ENCODE measurements at places on chromosomes 16 and 17. TPM values are rescaled to one million over a fixed set of nuclear protein-coding genes. Genes with fewer than 3 reads are reported as not detected.
A peak's percentile ranks its signal among the peaks of the same experiment; 100 is the strongest.

FGF11 gene
- total RNA-seq: 1.2 TPM

DNA sequence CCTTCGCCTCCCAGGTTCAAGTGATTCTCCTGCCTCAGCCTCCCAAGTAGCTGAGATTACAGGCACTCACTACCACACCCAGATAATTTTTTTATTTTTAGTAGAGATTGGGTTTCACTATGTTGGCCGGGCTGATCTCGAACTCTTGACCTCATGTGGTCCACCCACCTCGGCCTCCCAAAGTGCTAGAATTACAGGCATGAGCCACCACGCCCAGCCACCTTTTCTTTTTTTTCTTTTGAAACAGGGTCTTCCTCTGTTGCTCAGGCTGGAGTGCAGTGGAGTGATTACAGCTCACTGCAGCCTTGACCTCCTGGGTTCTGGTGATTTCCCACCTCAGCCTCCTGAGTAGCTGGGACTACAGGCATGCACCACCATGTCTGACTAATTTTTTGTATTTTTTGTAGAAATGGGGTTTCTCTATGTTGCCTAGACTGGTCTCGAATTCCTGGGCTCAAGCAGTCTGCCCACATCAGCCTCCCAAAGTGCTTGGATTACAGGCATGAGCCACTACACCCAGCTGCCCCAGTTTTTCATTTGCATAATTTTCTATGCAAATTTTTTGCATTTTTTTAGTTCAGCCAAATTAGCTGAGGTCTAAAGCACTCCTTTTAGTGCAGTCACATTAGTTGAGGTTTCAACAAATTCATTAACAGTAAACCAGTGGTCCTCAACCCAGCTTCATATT is 11.3 kb downstream of the WWP2 start:
- H3K27me3 ChIP-seq: no peaks in the 10 kb centered on the region
- no peaks in the 10 kb centered on the region for H3K4me1 ChIP-seq
- H3K4me3 ChIP-seq: no peak overlapping the region
- no peaks in the 10 kb centered on the region for H3K36me3 ChIP-seq

DNA sequence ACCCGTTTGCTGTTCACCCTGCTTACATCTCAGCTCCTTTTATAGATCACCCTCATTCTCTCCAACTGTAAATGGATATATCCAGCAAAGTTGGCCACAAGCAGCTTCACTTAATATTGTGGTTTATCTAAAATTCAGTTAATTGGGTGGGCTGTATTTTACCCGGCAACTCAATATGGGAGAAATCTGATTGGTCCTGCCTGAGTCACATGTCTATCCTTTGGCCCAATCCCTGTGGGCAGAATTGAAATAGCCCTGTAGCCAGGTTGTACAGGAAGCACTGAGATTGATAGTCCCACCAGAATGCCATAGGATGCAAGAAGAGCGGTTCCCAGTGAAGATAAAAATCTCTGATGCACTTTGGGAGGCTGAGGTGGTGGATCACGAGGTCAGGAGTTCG is 73.2 kb downstream of the AIPL1 start:
- no peak overlapping the region for H3K27ac ChIP-seq
- no peak for DNase-seq

DDX42 gene
- 71.0 TPM for total RNA-seq

GRCh38 chr16:54194334-54194743 is 92.2 kb downstream of the IRX3 start:
- peaks cover 7% of the 10 kb centered on the region for H3K4me1 ChIP-seq
- peak; percentile 76 for DNase-seq
- H3K27ac ChIP-seq: peak overlapping the region; percentile 77

KRTAP3-2 gene
- not detected for total RNA-seq

CMTM2 gene
- total RNA-seq: 62.9 TPM

DNA sequence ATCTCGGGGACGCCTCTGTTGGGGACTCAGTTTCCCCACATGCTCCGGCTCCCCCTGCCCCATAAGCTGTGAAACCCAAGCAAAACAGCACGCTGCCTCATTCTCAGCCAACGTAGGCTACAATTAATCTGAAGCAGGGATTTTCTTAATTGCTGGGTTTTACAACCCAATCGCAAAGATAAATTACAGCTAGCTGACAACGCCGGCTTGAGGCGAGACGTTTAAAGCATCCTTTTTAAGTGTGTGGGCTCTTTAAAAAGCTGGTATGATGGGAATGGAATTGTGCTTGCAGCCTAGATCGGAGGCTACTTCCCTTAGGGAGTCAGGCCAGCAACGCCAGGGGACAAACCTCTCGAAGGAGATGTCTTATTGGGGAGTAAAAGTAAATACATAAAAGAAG is 185.3 kb downstream of the ZNF423 start:
- H3K27me3 ChIP-seq: no peaks in the 10 kb centered on the region
- H3K4me1 ChIP-seq: no peaks in the 10 kb centered on the region
- DNase-seq: no peak

DNA sequence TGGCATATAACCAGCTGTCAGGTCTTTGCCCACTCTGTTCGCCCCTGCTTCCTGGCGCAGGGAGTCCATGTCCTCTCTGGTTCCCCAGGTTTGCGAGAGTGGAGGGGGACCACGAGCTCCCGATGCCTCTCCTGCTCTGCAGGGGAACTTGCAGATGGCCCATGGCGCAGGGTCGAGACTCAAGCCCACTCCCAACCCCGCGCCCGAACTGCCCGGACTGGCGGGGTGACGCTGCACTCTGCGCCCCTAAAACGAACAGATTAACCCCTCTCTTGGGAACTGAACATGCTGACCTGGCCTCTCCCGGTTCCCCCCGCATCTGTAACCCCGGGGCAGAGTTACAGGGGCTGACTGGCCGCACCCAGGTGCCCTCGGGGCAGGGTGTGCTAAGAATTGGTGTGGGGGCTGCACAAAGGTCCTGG is 681 bp upstream of the PLA2G15 start:
- peaks cover 6% of the 10 kb centered on the region for H3K4me1 ChIP-seq
- peak overlapping the region; percentile 35 for H3K27ac ChIP-seq
- H3K4me3 ChIP-seq: peak overlapping the region; percentile 75
- H3K27me3 ChIP-seq: no peaks in the 10 kb centered on the region
- H3K36me3 ChIP-seq: no peaks in the 10 kb centered on the region

PCGF2 gene
- 17.1 TPM for total RNA-seq

DNA sequence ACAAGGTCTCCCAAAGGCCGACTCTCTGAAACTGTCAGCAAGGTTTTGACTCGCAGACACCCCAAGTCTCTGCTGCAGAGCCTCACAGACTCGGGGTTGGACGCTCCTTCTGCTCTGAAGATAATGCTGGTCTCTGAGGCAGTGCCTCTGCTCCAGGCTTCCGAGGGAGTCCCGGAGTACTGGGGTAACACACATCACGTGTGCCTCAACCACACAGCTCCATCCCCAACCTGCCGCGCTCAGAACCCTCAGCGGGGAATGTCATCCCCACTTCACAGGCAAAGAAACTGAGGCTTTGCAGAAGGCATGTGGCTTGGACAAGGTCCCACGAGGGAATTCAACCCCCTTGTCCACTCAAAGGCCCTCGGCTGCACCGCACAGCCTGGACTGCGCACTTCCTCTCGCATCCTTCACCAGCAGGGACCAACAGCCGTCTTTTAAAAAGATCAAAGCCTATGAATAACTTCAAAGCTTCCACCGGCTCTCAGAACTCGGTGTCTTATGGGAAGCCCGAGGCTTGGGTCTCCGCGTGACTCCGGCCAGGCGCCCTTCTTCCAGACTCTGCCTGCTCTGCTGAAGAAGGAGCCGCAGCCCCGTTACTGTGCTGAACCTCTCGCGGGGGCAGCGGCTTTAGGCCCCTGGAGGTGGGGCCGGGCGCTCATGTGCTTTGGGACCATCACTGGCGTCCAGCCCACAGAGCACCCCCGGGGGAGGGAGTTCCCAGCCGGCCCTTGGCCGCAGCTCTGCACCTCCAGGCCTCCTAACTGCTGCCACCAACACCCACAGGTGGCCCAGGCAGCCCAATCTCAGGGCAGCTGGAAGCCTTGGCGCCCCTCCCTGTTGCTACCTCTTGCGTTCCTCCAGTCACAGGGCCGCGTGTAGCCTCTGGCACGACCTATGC is 2.2 kb downstream of the TMEM204 start:
- H3K36me3 ChIP-seq: no peaks in the 10 kb centered on the region
- H3K27ac ChIP-seq: peak overlapping the region; percentile 87
- DNase-seq: no peak
- peak overlapping the region; percentile 36 for H3K4me3 ChIP-seq

- H3K4me3 ChIP-seq: no peak overlapping the region
- H3K27ac ChIP-seq: no peak overlapping the region
- H3K4me1 ChIP-seq: no peaks in the 10 kb centered on the region
These were observed 72.9 kb downstream of the TIMM22 start for GRCh38 chr17:1069847-1070246.
